ENCODE measurements at places on chromosomes 4 and X.
A peak's percentile ranks its signal among the peaks of the same experiment; 100 is the strongest.

DNA sequence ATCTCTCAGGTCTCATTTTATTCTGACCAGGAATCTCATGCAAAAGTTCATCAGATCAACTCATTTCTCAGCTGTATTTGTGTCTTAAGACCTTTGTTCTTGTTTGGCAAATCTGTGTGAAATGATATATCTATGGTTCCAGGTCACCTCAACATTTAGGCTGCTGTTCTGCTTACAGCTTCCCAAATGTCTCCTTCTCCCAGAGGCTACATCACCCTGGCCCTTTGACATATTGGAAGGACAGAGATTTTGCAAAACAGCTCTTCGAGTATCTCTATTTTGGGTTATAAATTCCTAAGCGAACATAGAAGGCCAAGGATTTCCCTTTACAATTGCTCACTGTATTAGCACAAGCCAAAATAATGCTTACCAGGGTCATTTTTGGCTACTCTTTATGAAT is 57.5 kb upstream of the GIMD1 start:
- no peak for DNase-seq

- DNase-seq: no peak
Observed at GRCh38 chr4:48896845-48897244, 9.7 kb downstream of the OCIAD2 start.

- peak; percentile 28 for DNase-seq
Observed at GRCh38 chrX:100946299-100946927, 17.7 kb upstream of the XKRX start.

- DNase-seq: no peak
Observed at GRCh38 chrX:13693341-13693961, 4.5 kb downstream of the RAB9A start.

- DNase-seq: no peak
Observed at GRCh38 chr4:81085291-81085690, 54.8 kb downstream of the BMP3 start.

DNA sequence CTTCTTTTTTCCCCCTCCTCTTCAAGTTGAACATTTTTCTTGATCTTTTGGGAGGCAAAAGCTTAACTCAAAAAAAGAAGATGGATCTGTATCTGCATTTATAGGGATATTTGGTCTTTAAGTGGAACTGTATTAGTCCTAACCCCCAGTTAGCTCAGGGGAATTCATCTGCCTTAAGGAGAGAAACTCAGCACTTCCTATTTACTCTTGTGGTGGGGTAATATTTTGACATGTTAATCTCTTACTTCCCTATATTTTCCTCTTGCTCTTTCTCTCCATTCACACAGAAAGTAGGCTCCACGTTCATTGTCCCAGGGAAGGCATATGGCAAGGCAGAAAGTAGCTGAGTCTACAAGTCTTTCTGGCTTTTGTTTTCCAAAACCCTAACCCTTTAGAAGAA is 5.3 kb downstream of the LRRC66 start:
- no peak for DNase-seq

- no peak for DNase-seq
Observed at GRCh38 chr4:13981499-13981898, 354.0 kb upstream of the BOD1L1 start.

DNA sequence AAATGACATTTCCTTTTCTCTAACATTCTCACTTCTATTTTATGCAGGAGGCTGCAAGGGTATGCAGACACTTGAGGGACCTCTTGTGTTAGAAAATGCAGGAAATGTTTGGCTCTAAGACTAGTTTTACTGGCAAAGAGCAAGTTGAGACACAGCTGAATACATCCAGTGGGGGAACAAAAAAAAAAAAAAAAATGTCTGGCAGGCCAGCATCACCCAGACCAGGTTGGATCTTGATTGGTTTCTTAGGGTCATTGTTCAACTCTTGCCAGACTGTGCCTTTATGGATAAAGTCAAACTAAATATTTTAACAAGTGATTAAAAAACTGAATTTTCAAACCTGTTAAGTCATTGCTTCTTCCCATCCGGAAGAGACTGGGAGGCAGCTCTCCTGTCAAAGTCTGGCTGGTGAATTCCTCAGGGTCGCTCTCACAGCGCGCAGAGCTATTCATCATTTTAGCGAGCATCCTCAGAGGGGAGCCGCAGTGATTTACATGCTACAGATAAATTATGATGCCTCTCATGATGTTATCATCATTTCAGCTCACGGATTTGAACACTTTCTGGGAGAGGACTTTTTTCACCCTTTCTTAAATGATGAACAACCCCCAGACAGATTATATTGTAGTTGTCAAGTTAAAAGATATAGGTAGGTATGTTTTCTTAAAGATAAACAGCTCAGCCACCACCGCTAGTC is 23.6 kb upstream of the PACRGL start:
- DNase-seq: no peak

GRCh38 chrX:66030505-66031317 is 9.2 kb downstream of the VSIG4 start:
- DNase-seq: peak; percentile 13

Data from PC-3 (cell line).